Tibial artery (tissue), 4 donors: ENCODE measurements at places on chromosomes 6 and 20.
A peak's percentile ranks its signal among the peaks of the same experiment; 100 is the strongest.

DNA sequence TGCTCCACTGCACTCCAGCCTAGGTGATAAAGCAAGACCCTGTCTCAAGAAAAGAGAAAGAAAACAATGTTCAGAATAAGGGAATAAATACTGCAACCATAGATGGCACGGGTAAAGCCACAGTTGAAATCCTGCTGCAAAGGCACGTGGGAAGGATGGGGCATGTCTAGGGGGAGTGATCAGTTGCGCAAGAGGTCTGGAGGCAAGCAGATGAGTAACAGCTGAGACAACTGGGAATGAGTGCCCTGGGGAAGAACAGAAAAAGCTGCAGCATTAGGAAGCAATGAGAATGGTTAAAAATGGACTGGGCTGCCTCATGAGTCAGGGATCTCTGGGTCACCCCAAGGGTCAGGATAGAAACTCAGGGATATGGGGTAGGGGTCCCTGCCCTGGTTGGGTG lies 96.3 kb downstream of the GMPR start:
- DNase-seq = peak; percentile 88

DNA sequence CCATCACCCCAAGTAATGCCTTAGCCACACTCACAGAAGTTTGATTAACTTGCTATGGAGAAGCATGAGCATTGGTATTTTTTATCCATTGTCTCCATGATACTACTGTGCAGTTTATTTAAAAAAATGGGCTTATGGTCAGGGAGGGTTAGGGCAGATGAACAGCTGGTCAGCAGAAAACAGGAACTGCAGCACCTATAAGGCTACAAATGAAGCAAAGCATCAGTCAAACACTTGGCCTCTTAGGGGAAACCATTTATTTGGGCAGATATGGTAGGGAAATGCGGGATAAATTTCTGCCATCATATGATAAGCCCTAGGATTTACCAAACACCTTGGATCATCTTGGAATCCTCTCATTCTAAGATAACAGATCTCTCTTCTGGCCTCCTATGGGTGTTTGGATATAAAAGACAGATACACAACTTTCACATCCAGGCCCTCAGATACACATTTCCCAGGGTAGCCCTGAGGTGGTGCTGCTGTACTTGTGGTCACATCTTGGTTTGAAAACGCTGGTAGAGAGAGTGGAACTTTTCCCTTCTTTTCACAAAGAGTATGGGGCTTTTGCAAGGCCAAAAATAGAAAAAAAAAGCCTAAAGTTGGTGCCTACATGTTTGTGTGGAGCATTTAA lies 42.8 kb upstream of the AHI1 start:
- DNase-seq = no peak

DNA sequence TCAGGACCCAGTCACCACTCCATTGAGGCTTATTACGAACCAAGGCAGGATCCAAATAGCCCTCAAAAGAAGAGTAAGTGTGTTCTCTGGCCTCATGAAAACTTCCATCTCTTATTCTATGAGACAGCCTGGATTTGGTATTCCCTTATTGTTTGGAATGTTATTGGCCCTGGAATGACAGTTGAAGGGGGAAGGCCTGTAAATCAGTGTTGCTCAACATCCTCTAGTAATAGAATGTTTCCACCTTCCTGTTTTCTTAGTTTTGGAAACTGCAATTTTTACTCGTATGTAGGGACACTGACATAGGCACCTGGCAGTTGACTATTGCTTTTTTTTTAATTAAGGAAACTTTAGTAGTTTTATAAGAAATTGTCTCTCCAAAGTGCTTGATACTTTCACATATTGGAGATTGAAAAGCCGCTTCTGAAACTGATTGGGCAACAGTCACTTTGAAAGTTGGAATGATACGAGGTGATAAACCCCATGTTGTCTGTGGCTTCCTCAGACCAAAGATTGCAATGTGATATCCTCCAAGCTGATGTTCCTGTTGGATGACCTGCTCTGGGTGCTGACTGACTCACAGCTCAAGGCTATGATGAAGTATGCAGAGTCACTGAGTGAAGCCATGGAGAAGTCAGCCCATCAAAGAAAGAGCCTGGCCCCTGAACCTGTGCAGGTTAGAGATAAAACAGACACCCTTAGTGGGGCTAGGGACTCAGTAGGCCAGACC lies 43.1 kb downstream of the BLTP3A start:
- DNase-seq = no peak

DNA sequence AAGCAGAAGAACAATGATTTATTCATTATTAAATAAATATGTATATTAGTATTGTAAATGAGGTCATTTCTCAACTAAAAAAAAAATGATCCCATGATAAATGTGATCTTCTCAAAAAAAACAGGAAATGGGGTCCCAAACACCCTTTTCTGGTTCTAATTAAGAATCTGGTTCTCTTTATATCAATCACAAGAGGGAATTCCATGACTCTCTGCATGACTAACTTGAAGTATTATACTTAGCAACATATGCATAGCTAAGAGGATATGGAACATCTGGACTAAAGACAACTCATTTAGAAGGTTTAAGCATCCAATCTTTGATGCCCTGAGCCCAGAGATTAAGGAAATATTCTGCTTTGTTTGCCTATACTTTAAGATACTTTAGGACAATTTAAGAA lies 89.7 kb upstream of the EMILIN3 start:
- DNase-seq = no peak

GRCh38 chr6:102742754-102743356 lies 1349.3 kb downstream of the GRIK2 start:
- no peak for DNase-seq
